ENCODE measurements at places on chromosomes 7 and 10. TPM values are rescaled to one million over a fixed set of nuclear protein-coding genes. Genes with fewer than 3 reads are reported as not detected.

GRCh38 chr10:126592901-126593300 is 77.6 kb downstream of the C10orf90 start:
- no peak for DNase-seq

DNA sequence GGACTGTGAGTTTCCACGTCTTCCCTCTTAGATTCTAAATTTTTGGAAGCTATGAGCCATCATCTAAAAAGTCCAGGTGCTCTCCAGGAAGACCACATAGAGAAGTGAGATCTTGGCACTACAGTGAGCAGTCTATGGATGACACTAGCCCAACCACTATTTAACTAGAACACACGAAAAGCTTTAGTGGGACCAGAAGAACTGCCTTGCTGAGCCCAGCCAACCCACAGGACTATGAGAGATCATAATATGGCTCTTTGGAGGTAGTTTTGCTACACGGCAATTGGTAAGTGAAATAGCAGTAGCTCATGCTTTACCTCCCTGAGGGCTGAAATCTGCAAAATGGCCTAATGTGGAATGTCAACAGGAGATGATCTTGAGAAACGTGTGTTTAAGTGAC is 68.8 kb downstream of the TMEM130 start:
- no peak for DNase-seq

Gene SYPL1
- 115 TPM for polyA plus RNA-seq

DNA sequence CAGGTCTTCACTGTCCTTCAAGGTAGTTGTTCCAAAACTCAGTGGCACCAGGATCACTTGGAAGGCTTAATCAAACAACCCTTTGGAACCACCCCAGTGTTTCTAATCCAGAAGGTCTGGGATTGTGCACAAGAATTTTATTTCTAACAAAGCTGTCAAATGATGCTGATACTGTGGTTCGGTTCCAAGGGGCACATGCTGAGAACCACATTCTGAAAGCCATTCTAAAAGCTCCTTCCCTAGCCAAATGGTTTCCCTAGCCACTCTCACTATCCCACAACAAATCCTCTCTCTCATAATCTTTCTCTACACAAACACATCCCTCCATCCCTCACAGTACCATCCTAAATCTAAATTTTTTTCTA is 52.1 kb downstream of the MACC1 start:
- no peak for DNase-seq

- no peak for DNase-seq
Observed at GRCh38 chr10:55277549-55277948, 476.5 kb upstream of the PCDH15 start.

DNA sequence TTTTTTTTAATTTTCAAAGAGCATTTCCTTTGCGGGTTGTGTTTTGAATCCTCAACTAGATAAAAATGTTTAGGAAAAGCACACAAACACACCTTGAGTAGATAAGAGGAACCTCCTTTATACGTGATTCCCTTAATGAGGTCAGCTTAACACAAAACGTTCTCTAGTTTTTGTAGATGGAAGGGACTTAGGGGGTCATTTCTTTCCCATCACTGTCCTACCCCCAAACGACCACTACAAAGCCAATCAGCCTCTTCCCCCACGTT is 1.2 kb downstream of the SUV39H2 start:
- DNase-seq, result no peak

GRCh38 chr10:23556727-23557440 is 118.0 kb downstream of the OTUD1 start:
- no peak for DNase-seq

Gene CCNY
- 75.0 TPM for polyA plus RNA-seq

Gene C10orf143
- polyA plus RNA-seq, result 4.1 TPM

DNA sequence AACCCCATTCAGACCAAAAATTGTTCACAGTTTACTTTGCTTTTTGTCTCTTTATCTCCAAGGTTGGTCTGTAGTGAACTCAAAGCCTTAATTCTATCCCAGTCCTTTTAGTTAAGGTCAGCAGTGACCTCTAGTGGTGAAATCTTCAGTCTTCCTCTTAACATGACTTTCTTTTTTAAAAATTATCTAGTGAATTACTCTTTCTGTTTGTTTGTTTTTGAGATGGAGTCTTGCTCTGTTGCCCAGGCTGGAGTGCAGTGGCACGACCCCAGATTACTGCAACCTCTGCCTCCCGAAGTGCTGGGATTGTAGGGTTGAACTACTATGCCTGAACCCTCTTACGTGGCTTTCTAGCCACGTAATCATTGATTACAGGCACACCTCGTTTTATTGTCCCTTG is 25.0 kb downstream of the ZNF487 start:
- peak; percentile 71 for DNase-seq

Gene MUC3A
- 0.51 TPM for polyA plus RNA-seq

Gene TMEM140
- polyA plus RNA-seq, result 20.4 TPM

- no peak for DNase-seq
Observed at GRCh38 chr7:43114458-43114780, 2.0 kb downstream of the HECW1 start.

Gene AKR1C4
- polyA plus RNA-seq, result not detected

- DNase-seq, result no peak
Observed at GRCh38 chr10:26567351-26567721, 129.2 kb downstream of the APBB1IP start.

DNA sequence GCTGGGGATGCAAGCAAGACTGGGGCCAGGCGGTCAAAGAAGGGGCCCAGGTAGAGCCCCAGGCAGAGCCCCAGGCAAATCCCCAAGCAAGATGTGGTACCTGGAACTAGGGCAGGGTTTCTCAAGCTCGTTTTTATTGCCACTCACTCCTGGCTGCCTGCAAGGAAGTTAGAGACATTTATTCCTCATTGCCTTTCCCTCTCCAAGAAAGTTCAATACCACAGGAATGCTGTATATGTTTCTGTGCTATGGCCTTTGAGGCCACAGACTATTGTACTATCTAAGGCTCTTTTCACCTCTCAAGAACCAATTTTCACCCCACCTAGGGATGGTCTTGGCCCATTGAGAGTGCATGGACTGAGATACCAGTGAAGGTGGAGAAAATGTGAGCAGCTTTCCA is 71.3 kb downstream of the TACC2 start:
- DNase-seq, result no peak

DNA sequence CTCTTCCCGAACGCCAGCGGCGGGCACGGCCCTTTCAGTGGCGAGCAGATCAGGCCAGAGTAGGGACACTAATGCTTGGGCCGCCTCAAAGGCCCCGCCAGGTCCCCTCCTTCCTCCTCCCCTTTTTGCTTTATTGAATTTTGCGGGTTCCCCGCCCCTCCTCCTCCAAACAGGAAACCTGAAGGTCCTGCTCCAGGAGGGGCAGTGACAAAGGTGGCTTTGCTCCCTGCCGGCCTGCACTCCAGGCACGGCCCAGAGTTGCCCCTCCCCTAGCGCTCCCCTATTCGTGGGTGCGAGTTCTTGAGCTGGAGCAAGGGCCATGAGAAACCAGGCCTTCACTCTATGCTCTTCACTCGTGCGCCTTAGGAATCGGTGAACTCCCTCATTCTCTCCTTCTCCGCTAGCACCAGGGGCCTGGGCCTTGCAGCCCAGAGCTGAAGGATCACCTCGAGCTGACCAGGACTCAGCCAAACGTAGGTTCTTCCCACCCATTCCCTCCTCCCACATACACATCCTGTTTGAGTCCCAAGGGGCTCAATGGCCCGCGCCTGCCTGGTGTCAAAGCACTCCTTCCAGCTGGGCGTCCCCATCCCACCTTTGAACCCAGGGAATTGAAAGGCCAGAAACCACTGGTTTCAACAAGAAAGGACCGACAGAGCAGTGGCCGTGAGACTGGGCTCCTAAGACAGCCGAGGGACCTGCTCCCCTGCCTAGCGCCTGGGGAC is 619 bp upstream of the HOXA6 start:
- DNase-seq, result no peak

Gene PNLIPRP3
- not detected for polyA plus RNA-seq

- DNase-seq, result no peak
Observed at GRCh38 chr7:17948526-17949238, 8.4 kb upstream of the SNX13 start.

- no peak for DNase-seq
Observed at GRCh38 chr7:143967398-143967797, 12.8 kb downstream of the OR2F1 start.

Gene FAM237B
- 0.25 TPM for polyA plus RNA-seq

DNA sequence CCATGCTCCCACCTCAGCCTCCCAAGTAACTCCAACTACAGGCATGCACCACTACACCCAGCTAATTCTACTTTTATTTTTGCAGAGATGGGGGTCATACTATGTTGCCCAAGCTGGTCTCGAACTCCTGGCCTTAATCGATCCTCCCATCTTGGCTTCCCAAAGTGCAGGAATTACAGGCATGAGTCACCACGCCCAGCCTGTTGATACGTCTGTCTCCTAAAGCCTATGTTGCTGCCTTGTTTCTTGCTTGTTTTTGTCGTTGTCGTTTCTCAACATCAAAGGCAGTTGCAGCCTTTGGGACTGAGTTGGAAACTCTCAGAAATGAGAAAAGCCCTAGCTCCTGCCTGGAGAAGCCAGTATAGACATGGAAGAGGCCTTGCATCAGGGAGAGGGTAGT is 49.9 kb downstream of the SORBS1 start:
- no peak for DNase-seq
